ENCODE measurements at places on chromosomes 7 and 10.

GRCh38 chr10:21463436-21463835, 62.0 kb downstream of the SKIDA1 start:
- no peak for DNase-seq

DNA sequence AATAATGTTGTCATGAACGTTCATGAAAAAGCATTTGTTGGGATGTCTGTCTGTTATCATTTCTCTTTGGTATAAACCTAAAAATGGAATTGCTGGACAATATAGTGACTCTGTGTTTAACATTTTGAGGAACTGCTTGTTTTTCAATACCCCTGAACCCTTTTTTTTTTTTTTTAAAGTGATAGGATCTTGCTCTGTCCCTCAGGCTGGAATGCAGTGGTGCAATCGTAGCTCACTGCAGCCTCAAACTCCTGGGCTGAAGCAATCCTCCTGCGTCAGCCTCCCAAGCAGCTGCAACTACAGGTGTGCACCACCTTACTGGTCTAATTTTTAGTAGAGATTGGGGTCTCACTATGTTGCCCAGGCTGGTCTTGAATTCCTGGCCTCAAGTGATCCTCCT, 15.1 kb upstream of the LMTK2 start:
- no peak for DNase-seq

GRCh38 chr10:29736366-29737073, 101.7 kb upstream of the SVIL start:
- DNase-seq = no peak

GRCh38 chr10:95877881-95878280, 29.9 kb upstream of the CC2D2B start:
- DNase-seq = no peak

- no peak for DNase-seq
Observed at GRCh38 chr10:97539523-97540200, 32.9 kb upstream of the ANKRD2 start.

- DNase-seq = no peak
Observed at GRCh38 chr10:51141010-51141409, 66.7 kb downstream of the PRKG1 start.

GRCh38 chr10:53140506-53140905, 367.9 kb upstream of the MBL2 start:
- no peak for DNase-seq

- no peak for DNase-seq
Observed at GRCh38 chr10:119470920-119471702, 71.4 kb downstream of the RGS10 start.

GRCh38 chr10:71816936-71817618, 34.0 kb downstream of the PSAP start:
- no peak for DNase-seq

- DNase-seq = no peak
Observed at GRCh38 chr10:61974601-61975390, 73.3 kb downstream of the ARID5B start.

GRCh38 chr7:50068026-50068425, 25.0 kb downstream of the ZPBP start:
- no peak for DNase-seq

DNA sequence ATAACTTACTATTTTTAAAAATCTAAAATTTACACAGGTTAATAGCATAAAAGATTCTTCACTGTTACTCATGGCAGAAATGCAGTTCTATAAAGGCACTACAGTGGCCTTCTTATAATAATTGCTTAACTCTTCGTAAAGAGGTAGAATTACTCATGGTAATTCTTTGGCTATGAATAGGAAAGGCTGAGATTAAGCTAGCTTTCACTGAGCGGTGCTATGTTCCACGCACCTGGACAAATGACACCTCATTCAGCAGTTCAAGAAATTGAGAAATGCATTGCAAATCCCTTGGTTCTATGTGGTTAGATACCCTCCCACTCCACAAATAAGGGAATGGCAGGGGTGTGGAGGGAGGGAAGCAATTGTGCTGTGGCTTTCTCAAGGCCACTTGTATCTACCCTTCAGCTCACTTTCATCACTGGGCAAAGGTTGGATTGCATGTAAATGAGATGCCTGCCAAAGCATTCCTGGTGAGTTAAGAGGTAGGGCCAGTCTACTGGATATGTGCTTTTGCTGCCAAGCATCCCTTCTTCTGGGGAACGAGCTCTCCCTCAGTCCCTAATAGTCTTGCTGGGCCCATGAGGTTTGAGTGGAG, 210.9 kb downstream of the TEX36 start:
- DNase-seq = no peak

DNA sequence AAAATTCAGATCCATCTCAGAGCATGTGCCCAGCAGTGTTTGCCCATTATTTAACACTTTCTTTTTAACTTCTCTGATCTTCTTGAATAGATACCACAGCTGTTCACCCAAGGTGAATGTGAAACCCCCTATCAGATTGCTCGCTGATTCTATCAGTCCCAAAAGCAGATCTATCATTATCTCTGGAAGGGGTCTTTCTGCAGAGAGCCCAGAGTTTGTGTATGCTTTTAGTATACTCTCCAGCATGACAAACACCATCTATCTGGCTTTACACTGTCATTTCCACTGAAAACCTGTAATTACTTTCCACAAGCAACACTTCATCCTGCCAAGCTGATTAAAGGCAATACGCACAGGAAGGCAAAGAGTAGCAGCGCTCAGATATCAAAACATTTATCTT, 168.2 kb downstream of the CACNA2D1 start:
- DNase-seq = no peak

- DNase-seq = no peak
Observed at GRCh38 chr7:144671429-144671828, 164.4 kb downstream of the TPK1 start.

DNA sequence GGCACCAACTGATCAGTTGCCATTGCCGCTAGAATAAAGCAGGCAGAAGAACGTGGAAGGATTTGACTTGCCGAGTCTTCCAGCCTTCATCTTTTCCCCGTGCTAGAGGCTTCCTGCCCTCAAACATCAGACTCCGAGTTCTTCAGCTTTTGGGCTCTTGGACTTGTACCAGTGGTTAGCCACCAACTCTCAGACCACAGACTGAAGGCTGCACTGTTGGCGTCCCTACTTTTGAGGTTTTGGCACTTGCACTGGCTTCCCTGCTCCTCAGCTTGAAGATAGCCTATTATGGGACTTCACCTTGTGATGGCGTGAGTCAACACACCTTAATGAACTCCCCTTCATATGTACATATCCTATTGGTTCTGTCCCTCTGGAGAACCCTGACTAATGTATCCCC, 57.3 kb upstream of the KCND2 start:
- DNase-seq = no peak

GRCh38 chr10:67288688-67289410, 363.0 kb downstream of the LRRTM3 start:
- no peak for DNase-seq

GRCh38 chr7:26598867-26599266, 265.5 kb downstream of the SKAP2 start:
- no peak for DNase-seq

- DNase-seq = no peak
Observed at GRCh38 chr10:131703541-131703940, 197.3 kb upstream of the PPP2R2D start.

- DNase-seq = no peak
Observed at GRCh38 chr7:67854221-67855178, 857.9 kb downstream of the TYW1 start.

DNA sequence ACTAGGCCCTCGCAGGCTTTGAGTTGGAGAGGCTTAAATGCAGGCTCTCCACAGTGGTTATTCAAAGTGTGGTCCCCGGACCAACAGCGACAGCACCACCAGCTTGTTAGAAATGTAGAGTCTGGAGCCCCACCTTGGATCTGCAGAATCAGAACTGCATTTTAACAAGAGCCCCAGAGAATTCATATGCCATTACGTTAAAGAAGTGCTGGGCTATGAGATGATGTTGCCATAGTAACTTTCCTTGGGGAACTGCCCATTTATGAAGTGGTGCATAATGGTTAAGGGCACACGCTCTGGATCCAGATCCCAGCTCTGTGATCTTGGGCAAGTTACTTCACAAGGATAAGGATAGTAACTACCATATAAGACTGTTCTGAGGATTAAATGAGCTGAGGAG, 48.9 kb downstream of the ZCCHC24 start:
- DNase-seq = no peak

DNA sequence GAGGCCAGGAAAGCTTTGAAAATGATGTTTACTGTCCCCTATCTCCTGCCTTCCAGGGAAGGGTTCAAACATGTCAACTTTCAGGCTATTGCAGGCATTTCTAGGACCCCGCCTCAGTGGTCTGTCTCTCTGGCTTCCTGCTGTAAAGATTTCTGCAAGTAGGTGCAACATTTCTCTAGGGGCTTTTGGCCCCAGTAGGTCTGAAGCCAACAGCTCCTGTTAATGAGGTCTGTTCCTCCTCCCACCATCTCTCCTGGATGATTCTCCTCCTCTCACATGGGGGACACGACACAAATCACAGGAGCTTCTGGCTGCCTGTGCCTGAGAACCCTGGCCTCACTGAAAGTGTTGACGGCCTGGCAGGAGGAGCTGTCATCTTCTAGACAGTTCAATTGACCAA, 194.3 kb downstream of the CYP26A1 start:
- DNase-seq = no peak

- DNase-seq = no peak
Observed at GRCh38 chr10:71255808-71256660, 43.7 kb downstream of the UNC5B start.

GRCh38 chr10:618229-618989, 71.1 kb downstream of the DIP2C start:
- DNase-seq = no peak

DNA sequence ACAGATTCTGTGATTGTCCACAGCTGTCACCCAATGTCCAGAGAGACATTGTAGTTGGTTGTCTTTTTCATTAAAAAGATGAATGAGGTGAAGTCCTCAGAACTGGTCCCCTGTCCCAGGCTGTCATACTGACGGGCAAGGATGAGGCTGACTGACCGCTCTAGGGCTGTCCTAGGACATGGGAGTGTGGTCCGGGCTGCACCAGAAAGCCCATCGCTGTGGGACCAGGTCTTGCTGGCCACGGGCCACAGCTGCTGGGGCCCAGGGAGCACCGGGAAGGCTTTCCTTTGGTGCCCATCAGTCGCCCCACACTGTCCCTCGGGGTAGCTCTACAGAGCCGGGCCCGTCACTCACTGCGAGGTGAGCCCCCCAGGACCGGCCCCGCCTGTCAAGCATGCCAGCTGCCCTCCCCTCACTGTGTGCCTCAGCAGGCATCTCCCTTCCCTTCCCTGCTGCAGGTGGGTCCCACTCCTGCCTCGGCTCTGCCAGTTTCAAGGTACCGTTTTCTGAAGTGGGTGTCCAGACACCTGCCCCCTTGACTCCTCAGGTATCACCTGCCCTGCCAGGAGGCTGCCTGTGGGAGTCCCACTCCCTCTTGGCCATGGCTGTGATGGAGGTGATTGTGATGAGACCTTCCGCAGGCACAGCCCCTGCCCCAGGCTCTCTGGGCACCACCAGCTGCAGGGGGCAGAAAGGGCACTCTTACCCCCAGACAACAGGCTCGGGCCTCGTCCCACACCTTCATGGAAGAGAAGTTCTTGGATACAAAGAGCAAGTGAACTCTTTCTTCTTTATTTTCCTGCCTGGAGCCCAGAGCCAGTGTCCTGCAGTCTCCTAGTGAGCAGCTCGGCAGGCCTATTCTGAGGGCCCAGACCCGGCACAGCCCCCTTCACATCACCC, 21.7 kb downstream of the LRRC27 start:
- DNase-seq = no peak

DNA sequence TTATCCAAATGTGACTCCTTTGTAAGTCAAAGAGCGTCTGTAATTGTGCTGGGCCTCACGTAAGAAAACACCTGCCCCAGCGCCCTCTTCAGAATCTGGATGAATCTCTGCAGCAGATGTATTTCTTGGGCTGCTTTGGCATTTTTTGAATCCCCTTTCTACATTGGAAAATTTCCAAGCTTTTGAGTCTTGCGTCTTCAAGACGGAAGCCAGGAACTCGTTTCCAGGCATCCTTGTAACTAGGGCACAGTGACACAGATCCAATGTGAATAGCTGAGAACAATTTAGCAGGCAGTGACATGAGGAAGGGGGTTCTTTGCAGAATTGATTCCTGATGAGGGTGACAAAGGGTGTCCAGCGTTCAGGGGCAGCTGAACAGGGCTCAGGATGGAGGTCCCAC, 862.3 kb downstream of the TYW1 start:
- no peak for DNase-seq
